ENCODE measurements at places on chromosomes 13 and 19.

DNA sequence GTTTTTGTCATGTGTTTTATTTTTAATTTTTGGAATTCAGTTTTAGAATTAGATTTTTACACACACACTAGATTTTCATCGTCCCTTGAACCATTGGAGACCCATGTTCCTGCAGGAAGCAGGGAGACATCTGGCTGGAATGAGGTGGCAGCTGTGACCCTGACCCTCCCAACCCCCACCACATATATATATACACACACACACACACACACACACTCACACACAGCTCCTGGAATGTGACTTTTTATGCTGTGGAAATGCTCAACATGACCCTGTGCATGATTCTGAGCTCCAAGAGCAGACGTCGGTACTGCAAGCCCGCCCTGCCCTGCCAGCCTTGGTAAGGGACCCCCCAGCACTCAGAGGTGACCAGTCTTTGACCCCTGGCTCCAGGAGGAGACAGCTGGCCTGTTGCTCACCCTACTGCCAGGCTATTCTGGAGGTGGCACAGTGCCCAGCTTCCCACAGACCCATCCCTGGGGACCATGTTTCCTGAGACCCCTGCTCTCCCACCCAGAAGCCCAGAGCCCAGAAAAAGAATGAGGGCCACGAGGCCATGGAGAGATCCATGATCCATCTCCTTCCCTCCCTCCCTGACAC, 103.2 kb upstream of the VSTM2B start:
- no peak for DNase-seq

DNA sequence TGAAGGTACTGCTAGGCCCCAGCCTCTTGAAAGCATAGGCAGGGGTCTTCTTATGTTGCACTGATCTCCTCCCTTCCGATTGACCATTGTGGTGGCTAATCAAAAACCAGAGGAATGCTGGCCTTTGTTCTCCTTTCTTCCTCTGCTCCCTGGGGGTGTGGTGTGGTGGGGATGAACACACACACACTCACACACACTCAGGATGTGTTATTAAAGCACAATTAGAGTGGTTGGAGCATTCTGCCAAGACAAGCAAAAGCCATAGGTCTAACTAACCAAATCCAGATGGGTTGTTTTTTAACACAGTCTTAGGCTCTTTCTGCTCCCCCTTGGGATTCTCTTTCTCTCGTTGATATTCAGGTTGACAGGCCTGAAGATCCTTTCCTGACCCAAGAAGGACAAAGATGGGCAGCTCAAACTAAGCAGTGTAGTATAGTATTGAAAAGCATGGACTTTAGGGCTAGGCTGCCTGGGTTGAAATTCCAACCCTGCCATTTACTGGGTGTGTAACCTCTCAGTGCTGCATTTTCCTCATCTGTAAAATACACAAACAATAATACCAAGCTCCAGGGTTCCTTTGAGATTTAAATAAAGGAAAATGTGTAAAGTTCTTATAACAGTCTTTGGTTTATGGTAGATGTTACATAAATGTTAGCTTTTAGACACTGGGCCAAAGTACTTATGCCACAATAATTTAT, 25.5 kb upstream of the DGKH start:
- DNase-seq, result no peak

GRCh38 chr19:11044431-11044830, 44.8 kb upstream of the LDLR start:
- no peak for DNase-seq

DNA sequence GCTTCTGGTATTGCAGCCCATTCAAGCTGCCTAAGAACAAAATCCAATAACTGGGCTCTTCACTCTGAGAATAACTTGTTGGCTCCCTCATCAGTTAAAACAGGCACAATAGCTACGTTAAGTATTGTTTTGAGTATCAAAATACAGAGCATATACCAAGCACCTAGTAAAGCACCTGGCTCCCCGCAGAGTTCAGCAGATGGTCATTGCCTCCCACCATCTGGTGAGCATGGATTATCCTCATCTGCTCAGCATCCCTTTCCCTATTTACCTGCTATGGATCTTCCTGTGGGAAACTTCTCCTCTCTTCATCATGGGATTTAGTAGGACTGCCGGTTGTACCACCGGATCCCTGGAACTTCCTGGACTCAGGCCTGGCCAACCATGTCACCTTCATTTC, 199.2 kb upstream of the MAB21L1 start:
- no peak for DNase-seq
